DMS79 treated with DMSO at 0.1 percent for 48 hours (cell line): ENCODE measurements at places on chromosomes 1 and 21.

DNA sequence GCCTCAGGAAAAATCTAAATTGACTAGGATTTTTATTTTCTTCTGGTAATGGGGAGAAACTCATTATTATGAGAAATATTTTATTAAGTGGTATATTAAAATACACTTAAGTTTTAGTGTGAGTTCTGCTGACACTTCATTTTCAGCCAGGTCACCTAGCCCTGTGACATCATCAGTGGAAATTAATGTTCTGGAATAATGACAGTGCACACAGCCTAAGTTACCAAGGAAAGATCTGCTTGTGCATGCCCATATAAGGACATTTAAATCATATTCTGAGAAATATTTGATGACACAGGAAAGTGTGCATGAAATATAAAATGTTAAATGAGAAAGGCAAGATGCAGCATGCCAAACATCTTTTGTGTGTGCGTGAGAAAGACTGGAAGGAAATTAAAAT lies 102.0 kb downstream of the KIF14 start:
- DNase-seq = peak; percentile 75

DNA sequence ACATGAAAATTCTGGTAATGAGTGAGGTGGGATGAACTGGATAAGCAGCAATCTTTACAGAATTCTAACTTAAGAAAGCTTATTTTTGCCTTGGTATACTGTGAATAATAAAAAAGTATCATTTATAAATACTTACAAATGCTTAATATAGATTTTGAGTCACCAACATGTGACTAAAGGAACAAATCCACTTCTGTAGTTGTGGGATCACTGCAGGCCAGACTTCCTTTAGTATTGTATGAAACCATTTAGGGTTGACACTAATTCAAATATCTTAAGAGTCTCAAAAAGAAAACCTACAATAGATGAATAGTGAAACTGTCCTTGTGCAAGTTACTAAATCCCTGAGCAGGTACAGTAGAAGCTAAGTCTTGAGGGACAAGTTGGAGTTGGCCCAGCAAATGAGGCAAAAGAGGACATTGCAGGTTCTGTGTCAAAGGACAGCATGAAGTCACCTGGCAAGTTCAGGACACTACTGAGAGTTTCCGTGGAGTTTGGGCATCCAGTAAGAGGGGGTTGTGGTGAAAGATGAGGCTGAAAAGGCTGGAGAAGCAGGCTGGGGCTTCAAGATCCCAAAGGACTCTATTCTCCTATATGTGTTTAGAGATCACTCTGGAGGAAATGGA lies 5.9 kb upstream of the THEM4 start:
- DNase-seq = no peak

GRCh38 chr1:25700626-25701025 lies 84.0 kb downstream of the MAN1C1 start:
- DNase-seq = no peak

- no peak for DNase-seq
These were observed 144.3 kb downstream of the NTPCR start for GRCh38 chr1:233094691-233095090.

GRCh38 chr1:159953536-159954515 lies at the start of gene SLAMF9:
SLAMF9 (minus strand) TSS chr1:159954237; CDS start chr1:159954137, 100 bp downstream.
- DNase-seq = no peak

- DNase-seq = no peak
These were observed 40.3 kb downstream of the DIRAS3 start for GRCh38 chr1:68010090-68010489.

DNA sequence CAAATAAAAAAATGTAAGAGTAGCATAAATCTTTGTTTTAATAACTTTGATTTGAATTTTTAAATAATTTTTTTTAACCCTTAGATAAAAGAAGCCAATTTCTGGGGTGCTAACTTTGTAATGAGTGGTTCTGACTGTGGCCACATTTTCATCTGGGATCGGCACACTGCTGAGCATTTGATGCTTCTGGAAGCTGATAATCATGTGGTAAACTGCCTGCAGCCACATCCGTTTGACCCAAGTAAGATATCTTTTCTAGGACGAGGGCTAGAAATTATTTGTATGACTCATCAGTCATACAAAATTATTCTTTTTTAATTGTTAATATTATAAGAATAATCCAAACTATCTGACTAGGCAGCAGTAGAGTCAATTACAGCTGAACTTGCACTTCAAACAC lies 71.2 kb downstream of the GPR161 start:
- DNase-seq = no peak

- peak; percentile 34 for DNase-seq
These were observed 122.3 kb upstream of the BACE2 start for GRCh38 chr21:41045534-41046268.

DNA sequence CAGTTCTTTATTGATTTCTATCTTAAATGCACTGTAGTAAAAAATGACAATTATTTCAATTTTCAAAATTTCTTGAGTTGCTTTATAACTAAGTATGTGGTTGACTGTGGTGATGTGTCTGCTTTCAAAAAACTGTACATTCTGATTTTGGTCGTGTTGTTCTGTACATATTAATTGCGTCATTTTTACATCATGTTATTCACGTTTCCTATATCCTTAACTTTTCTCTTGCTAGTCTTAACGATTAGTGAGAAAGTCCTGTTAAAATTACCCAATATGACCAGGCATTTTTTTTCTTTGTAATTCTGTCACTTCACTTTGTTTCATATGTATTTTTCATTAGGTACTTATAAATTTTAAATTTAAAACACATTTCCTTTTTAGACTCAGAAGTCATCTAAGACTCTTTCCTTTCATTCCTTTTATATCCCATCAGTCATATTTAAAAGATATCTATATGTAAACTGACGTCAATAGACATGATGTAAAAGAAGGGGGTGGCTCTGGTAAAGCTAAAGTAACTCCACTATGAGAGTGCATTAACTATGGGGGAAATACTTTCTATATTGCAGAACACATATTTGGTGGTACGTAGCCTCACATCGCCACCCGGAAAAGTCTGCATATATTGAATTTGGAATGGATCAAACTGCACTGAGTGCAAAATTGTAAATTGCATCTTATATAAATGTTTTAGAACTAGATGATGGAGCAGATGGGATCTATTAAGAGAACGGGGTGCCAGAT lies 1.1 kb upstream of the COA6 start:
- DNase-seq = no peak

GRCh38 chr1:19646377-19647319 lies 2.5 kb downstream of the NBL1 start:
- no peak for DNase-seq

- no peak for DNase-seq
These were observed 28.9 kb downstream of the ODR4 start for GRCh38 chr1:186404454-186405051.

DNA sequence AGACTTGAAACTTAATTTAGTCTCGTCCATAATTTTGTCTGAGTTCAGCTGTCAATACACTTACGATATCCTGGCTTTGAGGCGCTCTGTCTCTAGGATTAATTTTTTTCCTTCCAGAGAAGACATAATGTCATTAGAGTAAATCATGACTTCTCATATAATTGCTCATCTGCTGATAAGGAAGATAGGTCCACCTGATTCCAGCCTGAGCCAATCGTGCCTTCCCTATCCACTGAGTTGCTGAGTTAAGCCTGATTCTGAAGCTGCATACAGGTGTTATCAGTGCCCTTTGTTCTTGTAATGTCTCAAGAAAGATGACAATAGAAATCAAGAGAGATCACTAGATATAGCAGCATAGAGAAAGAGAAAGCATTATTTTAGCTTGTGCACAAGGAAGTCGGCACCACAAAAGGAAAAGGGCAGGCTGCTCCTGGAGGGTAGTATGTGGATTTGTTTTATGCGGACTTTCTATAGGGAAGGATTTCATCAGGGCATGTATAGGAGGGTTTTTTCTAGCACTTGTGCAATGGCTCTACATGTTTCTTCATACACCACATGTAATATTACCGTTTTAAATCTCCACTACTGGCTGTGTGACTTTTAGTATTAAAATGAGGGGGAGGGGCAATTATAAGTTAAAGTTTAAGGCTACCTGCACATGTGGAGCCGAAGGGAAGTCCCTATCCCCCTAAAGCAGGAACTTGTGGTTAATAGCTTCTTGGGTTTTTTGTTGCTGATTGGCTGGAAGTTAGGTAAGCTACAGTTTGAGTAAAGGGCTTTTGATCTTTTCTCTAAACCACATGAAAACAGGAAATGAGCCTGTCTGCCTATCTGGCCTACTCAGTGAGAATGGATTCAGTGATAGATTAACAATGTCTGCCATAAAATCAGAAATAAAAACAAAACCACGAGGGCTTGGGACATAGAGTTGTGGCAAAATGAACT lies 133.4 kb downstream of the PLPPR5 start:
- DNase-seq = no peak

GRCh38 chr1:23187637-23188036 lies 19.0 kb upstream of the LUZP1 start:
- no peak for DNase-seq

DNA sequence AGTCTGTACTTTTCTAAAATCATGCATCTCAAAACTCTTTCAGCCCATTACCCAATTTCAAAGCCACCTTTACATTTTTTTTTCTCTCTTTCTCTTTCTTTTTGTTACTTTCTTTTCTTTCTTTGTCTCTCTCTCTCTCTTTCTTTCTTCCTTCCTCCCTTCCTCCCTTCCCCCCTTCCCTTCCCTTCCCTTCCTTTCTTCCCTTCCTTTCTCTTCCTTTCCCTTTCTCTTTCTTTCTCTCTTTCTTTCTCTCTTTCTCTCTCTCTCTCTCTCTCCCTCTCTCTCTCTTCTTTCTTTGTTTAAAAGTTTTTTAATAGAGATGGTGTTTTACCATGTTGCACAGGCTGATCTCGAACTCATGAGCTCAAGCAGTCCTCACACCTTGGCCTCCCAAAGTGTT lies 11.5 kb downstream of the ZMYM4 start:
- no peak for DNase-seq

GRCh38 chr1:204487256-204487615 lies 7.4 kb downstream of the PIK3C2B start:
- no peak for DNase-seq

- DNase-seq = no peak
These were observed 3.6 kb upstream of the RABIF start for GRCh38 chr1:202892501-202892900.

GRCh38 chr1:8323706-8324105 lies 5.8 kb downstream of the SLC45A1 start:
- no peak for DNase-seq

- DNase-seq = no peak
These were observed 19.0 kb upstream of the RNF11 start for GRCh38 chr1:51217101-51217500.

- no peak for DNase-seq
These were observed 6.4 kb downstream of the METTL13 start for GRCh38 chr1:171787686-171788480.

- no peak for DNase-seq
These were observed 34.6 kb downstream of the TRAF5 start for GRCh38 chr1:211361202-211361601.

DNA sequence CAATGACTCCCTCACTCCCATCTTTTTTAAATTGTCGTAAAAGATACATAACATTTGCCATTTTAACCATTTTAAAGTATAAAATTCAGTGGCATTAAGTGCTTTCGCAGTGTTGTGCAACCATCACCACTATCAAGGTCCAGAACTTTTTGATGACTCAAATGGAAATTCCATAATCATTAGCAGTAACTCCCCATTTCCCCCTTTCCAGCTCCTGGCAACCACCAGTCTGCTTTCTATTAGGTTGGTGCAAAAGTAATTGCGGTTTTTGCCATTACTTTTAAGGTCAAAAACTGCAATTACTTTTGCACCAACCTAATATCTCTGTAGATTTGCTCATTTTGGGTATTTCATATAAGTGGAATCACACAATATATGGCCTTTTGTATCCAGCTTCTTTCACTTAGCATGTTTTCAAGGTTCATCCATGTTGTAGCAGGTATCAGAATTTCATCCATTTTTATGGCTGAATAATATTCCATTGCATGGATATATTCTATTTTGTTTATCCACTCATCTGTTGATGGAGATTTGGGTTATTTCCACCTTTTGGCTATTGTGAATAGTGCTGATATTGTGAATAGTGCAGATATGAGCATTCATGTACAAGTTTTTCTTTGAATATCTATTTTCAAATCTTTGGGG lies 159.7 kb downstream of the HIVEP3 start:
- DNase-seq = no peak

DNA sequence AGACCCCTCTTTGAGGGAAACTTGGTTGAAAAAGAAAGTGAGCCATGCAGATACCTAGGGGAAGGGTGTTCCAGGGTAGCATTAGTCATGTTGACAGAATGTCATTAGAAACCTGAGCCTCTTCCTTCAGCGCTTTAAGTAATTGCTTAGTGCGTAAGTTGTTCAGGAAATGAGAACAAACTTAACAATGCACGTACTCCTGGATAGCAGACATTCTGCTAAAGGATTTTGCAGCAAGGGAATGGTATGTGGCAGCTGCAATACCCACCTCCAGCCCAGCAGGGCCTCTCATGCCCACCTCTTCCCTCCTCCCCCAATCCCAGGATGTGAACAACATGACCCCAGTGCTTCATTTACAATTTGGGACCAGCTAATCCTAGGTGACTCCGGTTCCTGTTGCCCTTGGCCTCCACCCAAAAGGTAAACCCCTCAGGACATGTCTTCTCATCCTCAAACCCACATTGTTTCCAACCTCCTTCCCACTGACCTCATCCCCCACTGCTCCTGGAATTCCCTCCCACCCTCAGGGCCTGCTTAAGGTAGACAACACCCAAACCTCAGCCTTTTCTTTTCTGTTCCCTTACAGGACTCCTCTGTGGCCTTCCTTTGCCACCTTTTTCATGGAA lies 98.0 kb upstream of the BCAR3 start:
- no peak for DNase-seq

DNA sequence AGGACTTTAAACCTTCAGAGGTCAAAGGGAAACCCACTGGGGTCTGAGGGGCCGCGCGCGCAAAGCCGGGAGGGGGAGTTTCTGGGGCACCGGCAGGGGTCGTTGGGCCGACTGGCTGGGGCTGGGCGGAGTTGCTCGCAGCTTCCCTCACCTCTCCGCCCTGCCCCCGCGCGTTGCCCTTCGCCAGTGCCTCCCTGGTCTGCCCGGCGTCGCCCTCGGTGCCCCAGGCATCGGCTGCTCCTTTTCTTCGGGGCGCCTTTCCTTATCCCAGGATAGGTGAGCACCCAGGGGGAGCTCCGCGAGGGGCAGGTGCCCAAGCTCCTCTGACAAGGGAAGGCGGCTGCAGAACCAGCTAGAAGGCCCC lies 390 bp upstream of the NGF start:
- DNase-seq = no peak

DNA sequence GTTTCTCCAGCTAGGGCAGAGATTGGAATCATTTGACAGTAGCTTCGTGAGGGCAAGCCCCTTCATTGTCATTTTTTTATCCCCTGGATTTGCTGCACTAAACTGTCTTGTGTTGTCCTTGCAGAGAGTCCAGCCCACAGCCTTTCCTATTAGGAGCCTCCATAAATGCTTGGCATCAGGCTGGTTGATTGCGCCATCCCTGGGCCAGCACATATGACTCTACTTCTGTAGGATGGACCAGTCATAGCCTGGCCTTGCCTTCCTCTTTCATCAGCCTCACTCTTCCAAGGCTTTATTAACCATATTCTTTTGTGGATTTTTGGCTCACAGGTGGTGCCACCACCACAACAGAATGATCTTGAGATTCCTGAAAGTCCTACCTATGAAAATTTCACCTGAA lies 31.4 kb downstream of the LY9 start:
- no peak for DNase-seq
